ENCODE measurements at places on chromosomes 5 and 9. TPM values are rescaled to one million over a fixed set of nuclear protein-coding genes. Genes with fewer than 3 reads are reported as not detected.

The TDRD7 gene
- total RNA-seq, result 12.6 TPM

The COL23A1 gene
- not detected for total RNA-seq

The PIGO gene
- total RNA-seq, result 44.9 TPM

The SPINK4 gene
- not detected for total RNA-seq

The TNFSF8 gene
- total RNA-seq, result not detected

The HMGXB3 gene
- total RNA-seq, result 33.2 TPM

The IFNE gene
- total RNA-seq, result 1.1 TPM

The OR1Q1 gene
- not detected for total RNA-seq

The OMD gene
- total RNA-seq, result not detected

The CCL21 gene
- not detected for total RNA-seq
